Cortex of kidney (tissue), 1 donor: ENCODE measurements at places on chromosomes 3 and 15.

- DNase-seq, result no peak
Measured at GRCh38 chr3:168684519-168684918, 588.8 kb upstream of the GOLIM4 start.

DNA sequence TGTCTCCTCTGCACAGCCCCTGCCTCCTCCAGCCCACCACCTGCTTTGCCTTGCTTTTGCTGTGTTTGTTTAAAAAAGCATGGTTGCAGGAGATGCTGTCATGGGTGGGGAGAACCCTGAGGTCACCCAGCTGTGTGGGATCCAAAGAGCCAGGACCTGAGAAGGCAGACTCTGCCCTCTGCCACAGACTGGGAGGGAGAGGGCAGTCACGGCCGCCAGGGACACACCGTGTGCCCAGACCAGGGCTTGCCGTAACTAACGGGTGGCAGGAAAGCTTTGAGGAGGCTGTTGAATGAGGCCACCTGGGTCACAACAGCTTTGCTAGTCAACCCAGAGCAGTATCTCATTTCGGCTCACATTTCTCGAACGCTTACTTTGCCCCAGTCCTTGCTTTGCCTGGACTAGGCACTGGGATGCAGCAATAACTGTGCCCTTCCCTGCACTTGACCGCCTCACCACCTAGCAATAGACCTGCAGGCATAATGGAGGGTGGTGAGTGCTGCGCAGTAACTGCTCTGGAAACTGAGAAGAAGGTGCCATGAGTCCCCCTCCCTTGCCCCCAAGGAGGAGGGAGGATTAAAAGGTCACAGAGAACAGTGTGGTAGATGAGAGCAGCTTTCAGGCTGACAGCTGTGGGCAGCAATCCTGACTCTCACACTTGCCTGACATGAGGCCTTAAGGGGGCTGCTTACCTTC is 55.0 kb upstream of the CTDSPL start:
- DNase-seq, result no peak

GRCh38 chr15:43517354-43518196 is at the start of gene MAP1A:
TSS of gene MAP1A (plus strand) at chr15:43517608. CDS start at chr15:43521474, 3,866 bp downstream.
- no peak for DNase-seq

DNA sequence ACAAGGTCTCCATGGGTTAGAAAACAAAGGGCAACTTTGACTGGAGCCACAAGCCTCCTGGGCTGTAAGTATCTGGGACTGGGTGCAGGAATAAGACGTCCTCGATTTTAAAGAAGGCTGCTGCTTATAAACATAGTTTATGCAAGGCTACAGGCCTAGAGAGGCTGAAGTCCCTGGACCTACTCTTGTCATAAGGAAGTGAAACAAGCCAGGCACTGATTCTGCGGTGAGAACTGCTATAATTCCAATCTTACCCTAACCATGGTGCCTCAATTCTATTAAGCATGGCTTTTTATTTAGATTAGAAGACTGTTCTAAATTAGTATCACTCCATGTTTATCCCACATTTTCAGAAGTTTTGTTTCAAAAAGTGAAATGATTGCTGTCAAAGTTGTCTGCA is 777.6 kb downstream of the PLOD2 start:
- DNase-seq, result no peak

GRCh38 chr3:63240381-63240902 is 37.7 kb upstream of the SYNPR start:
- DNase-seq, result no peak

DNA sequence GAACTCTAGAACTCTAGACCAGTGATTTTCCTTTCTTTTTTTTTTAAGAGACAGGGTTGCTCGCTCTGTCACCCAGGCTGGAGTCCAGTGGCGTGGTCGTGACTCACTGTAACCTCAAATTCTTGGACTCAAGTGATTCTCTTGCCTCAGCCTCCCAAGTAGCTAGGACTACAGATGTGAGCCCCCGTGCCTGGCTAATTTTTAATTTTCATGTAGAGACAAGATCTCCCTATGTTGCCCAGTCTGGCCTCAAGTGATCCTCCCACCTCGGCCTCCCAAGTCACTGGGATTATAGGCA is 359.6 kb downstream of the SHQ1 start:
- no peak for DNase-seq

DNA sequence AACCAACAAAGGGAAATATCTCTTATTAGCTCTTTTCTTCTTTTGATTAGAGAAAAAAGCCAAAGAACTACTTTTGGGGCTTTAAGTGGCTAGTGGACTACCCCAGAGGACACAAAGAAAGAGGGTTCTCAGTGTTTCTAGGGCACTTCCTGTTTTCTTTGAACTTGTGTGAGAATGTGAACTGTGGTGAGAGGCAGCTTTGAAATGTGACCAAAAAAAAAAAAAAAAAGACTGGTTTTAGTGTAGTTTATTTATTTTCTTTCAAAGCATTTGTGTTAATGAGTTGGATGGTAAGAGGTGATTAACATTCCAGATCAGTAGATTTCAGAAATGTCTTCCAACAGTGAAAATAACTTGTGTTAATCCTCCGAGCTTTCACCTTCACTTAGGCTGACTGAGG is 32.4 kb downstream of the SELENOT start:
- no peak for DNase-seq

DNA sequence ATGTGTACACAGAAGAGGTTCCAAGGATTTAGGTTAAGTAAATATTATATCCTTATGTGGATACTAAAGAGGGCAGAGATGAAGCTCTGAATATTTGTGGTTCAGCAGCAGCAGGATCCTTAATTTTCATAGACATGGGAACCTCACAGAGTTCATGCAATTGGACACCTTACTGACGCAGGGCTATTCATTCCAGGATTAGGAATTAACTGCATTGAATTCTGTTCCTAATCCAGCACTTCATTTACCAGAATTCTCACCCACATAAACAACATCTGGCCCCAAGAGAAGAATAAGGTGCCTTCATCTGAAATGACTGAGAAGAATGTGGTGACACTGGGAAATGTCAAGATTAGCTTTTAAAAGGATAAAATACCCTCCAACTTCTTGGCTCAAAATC is 62.4 kb downstream of the ADAMTS9 start:
- DNase-seq, result no peak

DNA sequence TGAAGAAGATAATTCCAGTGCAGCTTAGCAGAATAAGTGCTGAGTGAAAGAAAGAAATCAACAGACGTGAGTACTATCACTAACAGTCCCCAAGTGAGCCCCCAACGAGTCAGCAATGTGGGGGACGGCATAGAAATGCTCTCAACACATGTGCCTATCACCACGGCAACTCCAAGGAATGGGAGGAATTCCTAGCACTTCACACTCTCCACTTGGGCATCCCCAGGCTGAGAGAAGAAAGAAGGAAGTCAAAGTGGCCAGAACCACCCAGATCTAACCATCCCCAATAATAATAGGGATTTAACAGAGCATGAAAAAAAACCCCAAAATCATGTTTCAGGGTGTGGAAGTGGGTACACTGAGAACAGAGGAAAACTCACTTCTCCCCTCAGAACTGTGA is 29.3 kb upstream of the CPNE4 start:
- no peak for DNase-seq

DNA sequence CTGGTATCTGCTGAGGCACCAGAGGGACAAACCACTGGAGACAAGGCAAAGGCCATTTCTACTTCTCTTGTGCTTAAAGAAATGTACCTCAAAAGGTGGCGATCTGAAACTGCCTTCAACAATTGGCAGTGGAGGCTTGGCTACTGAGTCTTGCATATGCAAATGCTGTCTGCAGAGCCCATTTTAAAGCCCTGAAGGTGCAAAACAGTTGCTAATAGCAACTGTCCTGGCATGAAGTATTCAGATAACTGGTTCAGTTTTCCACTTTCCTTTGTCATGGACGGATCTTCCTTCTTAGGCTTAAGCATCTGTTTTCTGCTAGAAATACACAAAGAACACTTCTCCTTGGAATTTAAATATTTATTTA is 71.4 kb upstream of the PSMD6 start:
- no peak for DNase-seq

DNA sequence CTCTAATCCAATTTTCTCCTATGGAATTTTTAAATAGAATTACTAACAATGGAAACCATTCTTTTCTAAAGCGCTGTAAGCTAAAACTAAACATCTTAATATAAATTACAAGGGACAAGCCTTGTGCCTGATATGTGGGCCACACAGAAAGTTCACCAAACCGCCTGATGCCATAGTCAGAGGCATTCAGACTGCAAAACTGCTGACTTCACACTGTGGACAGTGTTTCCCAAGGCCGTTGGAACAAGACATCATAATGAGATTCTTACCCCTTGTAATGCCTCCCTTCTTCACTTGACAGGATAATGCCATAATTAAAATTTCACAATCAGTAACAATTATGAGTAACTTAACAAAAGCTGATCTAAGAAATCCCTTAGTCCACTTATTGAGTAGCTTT is 14.9 kb downstream of the SH3GL3 start:
- DNase-seq, result no peak

DNA sequence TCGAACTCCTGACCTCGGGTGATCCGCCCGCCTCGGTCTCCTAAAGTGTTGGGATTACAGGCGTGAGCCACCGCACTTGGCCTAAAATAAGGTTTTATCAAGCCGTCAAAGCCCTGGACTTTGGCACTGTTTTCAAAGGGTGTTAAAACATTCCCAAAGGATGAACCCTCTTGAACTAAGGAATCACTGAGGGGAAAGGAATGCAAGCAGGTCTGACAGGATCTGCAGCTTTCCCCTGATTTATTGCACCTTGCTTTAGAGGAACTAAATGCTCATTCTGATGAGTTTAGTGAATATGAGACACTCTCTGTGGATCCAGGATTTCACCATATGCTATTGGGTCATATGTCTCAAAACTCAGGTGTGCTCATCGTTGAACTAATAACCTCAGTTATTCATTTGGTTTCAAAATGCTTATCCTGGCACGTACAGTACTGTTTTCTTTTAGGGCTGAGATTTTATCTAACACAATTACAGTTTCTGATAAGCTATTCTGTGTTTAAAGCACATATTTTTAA is 63.0 kb upstream of the TSC22D2 start:
- DNase-seq, result no peak

DNA sequence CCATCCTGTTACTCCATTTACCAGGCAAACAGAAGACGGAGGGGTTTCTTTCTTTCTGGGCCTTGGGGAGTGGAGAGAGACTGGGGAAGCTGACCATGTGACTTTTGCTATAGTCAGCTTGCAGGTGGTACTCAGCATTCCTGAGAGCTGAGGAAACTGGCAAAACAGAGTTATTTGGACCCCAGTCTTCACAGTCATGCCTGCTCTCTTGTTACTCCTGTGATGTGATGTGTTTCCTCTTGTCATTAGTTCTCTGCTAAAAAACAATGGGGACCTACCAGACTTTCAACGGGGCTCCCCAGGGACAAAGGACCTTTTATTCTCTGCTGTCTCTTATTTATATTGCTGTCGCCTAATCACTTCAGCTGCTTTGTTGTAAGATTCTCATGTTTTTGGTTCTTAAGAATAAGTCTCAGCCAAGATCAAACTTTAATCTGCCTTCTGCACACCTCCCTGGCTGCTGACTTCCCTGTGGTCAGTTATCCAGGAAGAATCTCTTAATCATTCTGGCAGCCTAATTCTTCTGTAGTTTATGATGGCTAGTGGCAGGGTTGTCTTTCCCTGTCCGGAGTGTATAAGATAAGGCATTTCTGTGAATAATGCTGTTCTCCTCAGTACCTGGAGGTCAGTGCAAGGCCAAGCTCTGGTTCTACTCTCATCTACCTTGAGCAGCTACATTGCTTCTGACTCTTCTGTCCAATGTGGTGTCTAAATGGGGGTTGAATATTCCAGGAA is 8.8 kb downstream of the STARD9 start:
- DNase-seq, result no peak

DNA sequence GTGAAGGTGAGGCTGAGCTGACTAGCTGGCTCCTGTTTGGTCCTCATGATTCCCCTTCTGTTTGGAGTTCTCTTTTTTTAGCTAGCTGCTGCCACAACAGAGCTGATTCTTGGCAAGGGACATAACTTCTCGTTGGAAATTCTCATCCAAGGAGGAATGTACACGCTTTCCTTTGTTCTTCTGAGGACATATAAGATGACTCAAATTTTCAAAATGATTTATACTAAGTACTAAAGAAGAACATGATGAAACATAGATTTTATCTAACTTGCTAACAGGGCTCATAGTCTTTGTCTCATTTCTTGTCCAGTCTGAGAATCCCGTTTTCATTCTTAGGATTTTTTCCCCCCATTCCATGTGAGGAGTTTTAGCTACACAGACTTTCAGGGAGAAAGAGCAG is 2.9 kb upstream of the TFG start:
- no peak for DNase-seq

DNA sequence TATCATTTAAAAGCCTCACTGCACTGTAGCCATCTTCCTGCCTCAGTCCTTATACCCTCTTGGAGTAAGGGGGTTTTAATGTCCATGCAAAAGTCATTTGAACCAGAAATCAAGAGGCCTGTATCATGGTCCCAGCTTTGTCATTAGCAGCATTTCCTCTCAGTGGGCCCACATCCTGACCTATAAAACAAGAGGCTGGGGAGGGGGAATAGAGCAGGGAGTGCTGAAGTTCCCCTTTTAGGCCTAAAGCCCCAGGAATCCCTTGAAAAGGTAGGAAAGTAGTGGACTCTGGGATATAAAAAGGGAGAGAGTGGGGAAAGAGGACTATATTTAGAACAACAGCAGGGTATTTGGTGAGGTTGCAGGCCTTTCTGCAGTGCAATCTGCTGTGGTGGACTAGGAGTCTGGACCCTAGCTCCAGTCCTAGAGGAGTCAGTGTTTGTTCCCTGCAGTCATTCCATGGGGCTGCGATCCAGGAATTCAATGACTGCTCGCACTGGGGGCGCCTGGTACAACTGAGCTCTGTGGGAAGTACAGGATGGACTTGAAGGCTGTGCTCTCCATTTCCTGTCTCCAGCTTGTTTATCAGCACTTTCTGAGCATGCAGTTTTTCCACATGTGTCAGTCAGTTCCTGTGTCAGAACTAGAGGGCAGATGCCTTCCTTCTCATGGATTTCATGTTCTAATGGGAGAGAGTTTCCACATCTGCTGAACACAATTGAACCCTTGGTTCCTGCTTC is 46.8 kb downstream of the PDHB start:
- no peak for DNase-seq

DNA sequence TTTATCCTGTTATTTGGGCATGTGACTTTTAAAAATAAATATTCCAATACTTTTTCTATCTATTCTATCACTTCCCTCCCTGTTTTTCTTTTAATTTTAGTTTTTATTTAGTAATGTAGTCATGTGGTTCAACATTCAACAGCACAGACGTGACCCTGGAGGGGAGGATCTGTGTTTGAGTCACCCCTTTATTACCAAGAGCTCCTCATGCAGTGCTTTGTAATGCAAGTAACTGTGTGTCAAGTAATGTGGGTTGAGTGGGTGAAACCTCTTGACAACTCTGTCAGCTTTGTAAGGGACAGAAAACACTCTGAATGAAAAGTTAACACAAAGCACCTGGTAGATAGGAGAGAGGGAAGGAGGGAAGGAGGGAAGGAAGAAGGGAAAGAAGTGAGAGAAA is 89.7 kb upstream of the FGF12 start:
- no peak for DNase-seq

DNA sequence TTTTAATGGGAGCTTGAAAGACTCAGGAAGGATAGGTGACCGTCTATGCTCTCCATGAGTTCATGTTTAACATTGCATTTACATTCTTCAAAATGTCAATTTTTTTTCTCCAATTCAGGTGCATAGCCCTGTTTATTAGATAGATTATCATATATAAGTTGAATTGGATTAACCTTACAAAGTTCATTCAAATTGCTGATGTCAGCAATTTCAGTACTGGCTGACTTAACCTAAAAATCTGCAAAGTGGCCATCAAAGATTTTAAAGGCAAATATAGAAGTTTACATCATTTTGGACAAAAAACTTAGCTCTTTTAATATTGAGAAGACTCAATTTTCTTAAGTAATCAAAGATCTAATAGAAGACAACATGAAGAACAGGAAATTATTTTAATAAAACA is 57.8 kb downstream of the MINDY4B start:
- DNase-seq, result no peak

GRCh38 chr3:192188218-192188835 is 539.0 kb downstream of the FGF12 start:
- no peak for DNase-seq
